ENCODE measurements at places on chromosomes 11 and 22. TPM values are rescaled to one million over a fixed set of nuclear protein-coding genes. Genes with fewer than 3 reads are reported as not detected.

GRCh38 chr11:93984196-93984567 is 37.0 kb upstream of the HEPHL1 start:
- H3K27me3 ChIP-seq, result no peaks in the 10 kb centered on the region
- H3K36me3 ChIP-seq, result no peaks in the 10 kb centered on the region
- DNase-seq, result no peak
- no peak overlapping the region for H3K4me3 ChIP-seq
- no peaks in the 10 kb centered on the region for H3K4me1 ChIP-seq

GRCh38 chr11:117597071-117597470 is 199.9 kb downstream of the DSCAML1 start:
- no peaks in the 10 kb centered on the region for H3K27me3 ChIP-seq
- DNase-seq, result peak; percentile 55
- H3K27ac ChIP-seq, result no peak overlapping the region
- H3K4me1 ChIP-seq, result no peaks in the 10 kb centered on the region
- H3K4me3 ChIP-seq, result no peak overlapping the region

ZP1 gene
- total RNA-seq, result not detected

RIC3 gene
- 38.2 TPM for total RNA-seq

ATG13 gene
- 148 TPM for total RNA-seq

GRIK4 gene
- total RNA-seq, result 3.7 TPM
